CD4-positive, CD25-positive, alpha-beta regulatory T cell (primary cell): ENCODE measurements at places on chromosomes 1 and 21. TPM values are rescaled to one million over a fixed set of nuclear protein-coding genes. Genes with fewer than 3 reads are reported as not detected.

DNA sequence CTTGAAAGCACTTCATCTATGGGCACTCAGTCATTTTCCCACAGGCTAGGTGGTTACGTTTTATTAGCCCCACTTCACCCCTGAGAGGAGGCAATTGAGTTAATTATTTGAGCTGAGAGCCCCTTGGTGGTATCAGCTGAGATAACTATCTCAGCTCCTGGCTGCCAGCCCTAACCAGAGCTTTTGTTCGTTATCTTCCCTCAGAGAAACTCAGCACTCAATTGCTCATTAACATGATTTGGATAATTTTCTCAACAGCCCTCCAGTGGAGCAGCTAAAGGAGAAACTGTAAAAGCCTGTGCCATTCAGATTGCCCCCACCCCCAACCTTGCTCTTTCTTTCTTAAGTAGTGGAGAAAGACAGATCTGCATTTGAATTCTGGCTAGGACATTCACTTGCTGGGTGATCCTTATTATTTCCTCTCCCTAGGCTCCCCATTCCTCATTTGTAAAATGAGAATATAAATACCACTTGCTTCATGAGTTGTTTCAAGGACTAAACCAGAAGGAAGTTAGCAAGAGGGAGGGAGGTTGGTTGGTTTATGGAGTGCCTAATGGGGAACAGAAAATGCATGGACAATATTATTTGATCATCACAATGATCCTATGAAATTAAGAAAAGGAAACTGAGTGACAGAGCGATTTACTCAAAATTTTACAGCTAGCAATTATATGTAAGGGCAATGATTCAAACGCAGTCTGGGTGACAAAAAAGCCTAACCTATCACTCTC lies 218.7 kb upstream of the FGGY start:
- DNase-seq: no peak

DNA sequence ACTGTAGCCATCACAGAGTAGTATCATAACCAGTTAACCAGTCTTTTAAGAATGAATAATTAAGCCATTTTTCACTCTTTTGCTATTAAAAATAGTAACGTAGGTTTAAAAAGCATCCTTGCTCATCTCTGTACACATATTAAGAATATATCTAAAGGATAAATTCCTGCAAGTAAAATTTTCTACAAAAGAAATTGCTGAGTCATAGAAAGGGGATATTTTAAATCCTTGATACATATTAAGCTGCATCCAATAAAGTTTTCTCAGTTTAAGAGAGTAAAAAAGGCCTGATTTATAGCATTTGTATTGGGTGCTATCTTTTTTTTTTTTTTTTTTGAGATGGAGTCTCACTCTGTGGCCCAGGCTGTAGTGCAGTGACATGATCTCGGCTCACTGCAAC lies 1.9 kb upstream of the CTH start:
- DNase-seq: no peak

DNA sequence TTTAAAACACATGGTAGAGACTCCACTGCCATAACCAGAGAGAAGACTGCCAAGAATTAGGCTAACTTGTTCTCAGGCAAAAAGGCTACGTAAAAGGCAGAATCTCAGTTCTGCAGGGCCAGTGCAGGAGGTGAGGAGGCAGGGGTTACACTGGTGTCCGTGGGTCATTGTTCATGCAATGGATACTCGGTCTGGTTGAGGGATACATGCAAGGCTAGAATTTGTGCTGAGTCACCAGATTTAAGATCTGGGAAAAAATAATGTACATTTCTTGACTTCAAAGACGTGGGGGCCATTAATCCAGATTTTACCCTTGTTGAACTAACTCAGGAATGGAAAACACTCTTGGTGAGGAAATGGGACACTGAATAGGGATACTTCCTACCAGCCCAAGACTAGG lies 52.3 kb upstream of the DPH5 start:
- DNase-seq: no peak

GRCh38 chr1:47227341-47228232 lies 4.4 kb downstream of the TAL1 start:
- no peak for DNase-seq

SUSD4 gene
- 2.8 TPM for total RNA-seq

FAM151A gene
- total RNA-seq: not detected

DNA sequence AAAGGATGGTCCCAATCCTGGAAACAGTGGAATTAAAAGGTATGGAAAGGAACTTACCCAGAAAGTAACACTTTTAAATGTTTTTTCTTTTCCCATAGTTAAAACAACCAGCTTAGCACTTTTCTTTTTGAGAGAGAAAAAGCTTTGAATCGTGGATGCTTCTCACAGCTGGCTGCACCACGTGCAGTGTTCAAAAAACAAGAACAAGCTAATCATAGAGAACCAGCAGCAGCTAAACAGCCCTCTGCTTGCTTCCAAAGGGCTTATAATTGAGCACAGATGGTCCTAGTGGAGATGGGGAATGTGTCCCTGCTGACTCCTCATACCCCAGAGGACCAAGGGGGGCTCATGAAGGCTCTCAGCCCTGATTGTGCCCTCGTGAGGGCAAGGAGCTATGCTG lies 26.4 kb downstream of the UTP25 start:
- DNase-seq: no peak

DNA sequence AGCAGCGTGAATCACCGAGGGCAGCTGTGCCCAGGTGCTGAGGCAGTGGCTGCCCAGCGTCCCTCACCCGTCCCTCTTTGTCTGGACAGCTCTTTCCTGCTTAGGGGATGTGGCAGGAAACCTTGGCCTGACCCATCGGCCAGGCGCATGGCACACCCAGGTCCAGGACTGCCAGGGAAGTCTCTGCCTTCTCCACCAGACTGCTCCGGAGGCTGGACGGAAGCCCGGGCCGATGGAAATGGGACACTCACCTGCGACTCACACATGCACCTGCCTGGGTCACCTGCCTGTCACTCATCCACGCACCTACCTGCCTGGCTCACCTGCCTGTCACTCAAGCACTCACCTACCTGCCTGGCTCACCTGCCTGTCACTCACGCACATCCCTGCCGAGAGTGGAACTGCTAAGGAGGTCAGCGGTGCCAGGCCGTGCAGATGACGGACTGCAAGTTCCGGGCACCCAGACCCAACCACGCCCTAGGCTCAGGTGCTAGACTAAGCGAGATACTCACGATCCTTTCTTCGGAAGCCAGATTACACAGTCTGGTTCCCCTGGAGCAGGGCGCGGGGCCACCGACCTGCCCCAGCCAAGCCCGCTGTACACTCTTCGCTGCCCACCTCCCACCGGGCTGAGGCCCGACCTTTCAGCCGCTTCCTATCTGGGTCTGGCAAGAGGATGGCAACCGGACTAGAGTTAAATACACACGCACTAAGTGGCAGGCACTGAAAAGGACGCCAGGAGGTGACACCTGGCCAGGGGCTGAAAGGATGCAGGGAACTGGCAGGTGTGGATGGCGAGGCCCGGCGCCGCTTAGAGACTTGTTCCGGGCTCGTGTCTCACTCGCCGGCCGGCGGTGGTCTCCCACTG lies 1.1 kb downstream of the UBE2J2 start:
- no peak for DNase-seq

AMY1C gene
- not detected for total RNA-seq

DNA sequence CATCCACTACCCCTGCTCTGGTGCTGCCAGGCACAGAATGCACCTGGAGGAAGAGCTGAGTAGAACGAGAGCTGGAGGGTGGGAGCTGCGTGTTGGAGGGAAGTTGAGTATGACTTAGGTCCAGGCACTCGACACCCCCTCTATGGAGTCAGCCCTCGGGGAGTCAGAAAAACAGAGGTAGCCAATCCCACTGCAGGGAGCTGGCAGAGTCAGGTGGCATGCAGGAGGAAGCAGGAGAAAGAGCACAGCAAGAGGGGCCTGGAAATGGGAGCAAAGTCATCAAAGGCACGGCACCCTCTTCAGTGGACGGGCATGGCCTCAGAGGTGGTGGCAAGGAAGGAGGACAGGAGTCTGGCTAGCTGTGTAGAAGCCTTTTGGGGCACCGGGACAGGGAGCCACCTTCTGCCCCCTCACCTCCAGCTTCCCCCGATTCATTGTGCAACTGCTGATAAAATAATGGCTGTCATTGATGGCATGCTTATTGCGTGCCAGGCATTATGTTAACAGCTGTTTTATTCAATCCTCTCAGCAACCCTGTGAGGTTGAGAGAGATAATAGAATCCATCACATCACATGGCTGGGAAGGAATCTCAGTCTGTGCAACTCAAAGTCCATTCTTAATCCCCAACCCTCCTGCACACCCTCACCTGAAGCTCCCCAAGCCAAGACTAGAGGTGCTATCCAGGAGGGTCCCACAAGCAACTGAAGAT lies 42.0 kb downstream of the C1orf198 start:
- no peak for DNase-seq

GRCh38 chr1:243528459-243529121 lies 272.7 kb downstream of the SDCCAG8 start:
- DNase-seq: no peak

GRCh38 chr1:101300916-101301315 lies 64.1 kb downstream of the S1PR1 start:
- no peak for DNase-seq

C1orf115 gene
- total RNA-seq: 0.25 TPM

DNA sequence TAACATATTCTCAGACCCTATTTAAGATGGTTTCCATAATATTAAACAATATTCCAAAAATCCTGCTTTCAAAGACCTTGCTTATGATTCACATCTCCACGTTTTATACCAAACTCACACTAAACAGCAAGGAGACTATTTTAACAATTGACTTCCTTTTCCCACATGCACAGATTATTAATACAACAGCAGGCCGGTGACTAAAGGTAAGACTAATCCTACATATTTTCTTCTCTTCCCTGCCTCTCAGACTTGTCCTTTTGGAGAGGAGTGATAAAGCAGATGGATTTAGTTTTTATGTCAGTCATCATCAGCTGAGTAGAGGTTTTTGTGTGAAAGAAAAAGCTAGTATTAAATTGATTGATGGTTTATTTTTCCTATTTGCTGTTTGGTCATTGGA lies 400.6 kb downstream of the NTNG1 start:
- DNase-seq: no peak

DNA sequence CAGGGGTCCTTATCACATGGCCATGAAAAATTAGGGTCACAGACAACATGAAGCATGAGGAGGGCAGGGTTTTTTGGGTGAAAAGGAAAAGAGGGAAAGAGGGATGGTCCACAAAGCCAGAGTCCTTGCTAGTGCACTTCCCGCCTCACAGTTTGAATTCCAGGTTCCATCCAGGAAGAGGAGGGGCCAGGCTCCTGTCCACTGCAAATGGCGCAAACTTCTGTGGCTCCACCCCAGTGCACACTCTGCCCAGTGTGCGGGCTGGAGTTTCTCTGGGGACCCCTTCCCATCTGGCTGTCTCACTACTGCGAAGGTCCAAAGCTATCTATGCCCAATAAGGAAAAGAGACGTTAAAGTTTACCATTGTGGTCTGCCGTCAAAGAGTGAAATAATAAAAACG lies 17.8 kb downstream of the AIM2 start:
- no peak for DNase-seq

B3GALT5 gene
- total RNA-seq: not detected

TTC22 gene
- 15.8 TPM for total RNA-seq

- no peak for DNase-seq
Observed at GRCh38 chr1:52751589-52752483, 25.6 kb downstream of the ZYG11B start.

DNA sequence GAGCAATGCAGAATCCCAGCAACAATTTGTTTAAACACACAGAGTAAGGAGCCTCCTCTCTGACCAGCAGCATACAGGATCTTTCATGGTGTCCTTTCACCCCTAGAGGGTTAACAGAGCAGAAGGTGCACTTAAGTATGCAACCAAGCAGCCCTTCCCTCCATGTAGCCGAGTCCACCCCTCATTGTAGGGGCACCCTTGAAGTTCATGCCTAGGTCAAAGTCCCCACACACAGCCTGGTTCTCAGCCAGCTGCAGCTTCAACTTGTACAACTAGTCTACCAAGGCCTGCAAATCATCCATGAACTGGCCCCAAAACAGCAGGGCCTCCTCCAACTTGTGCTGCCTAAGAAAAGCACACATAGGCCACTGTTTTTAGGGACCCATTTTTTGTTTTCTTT lies 7.0 kb upstream of the BMP8B start:
- no peak for DNase-seq
